ENCODE measurements at places on chromosomes 6 and 20. TPM values are rescaled to one million over a fixed set of nuclear protein-coding genes. Genes with fewer than 3 reads are reported as not detected.

ECT2L gene
- total RNA-seq = not detected

GRCh38 chr6:32168807-32169591 is 4.6 kb downstream of the EGFL8 start:
- no peak overlapping the region for H3K4me3 ChIP-seq
- no peak overlapping the region for H3K27ac ChIP-seq
- peaks cover 25% of the 10 kb centered on the region for H3K36me3 ChIP-seq

DNA sequence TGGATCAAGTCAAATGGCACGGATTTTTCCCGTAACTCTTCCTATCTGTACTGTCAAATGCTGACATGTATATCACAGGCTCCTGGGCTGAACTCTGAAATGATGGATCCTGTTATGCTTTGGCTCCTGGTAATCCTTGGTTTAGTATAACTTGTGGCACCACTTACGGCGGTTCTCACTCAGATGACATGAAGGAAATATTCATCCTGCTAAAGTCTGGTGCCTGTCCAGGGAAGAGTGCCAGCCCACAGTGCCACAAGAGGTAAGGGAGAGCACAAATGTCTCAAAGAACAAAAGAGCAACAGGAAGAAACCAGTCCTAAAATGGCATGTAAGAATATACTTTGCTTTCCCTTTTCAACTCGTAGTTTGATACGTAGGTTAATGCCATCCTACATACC is 93.1 kb upstream of the TAB2 start:
- H3K27ac ChIP-seq = no peak overlapping the region
- H3K4me1 ChIP-seq = no peaks in the 10 kb centered on the region
- no peaks in the 10 kb centered on the region for H3K27me3 ChIP-seq

- H3K27ac ChIP-seq = no peak overlapping the region
- H3K27me3 ChIP-seq = no peaks in the 10 kb centered on the region
- no peak overlapping the region for H3K4me3 ChIP-seq
- peaks cover 13% of the 10 kb centered on the region for H3K4me1 ChIP-seq
- H3K36me3 ChIP-seq = peaks cover 2% of the 10 kb centered on the region
Measured at GRCh38 chr20:32411955-32412706, 54.0 kb downstream of the ASXL1 start.

GRCh38 chr6:157718503-157719187 is 104.4 kb upstream of the SNX9 start:
- H3K27ac ChIP-seq = no peak overlapping the region
- no peak overlapping the region for H3K4me3 ChIP-seq
- no peaks in the 10 kb centered on the region for H3K36me3 ChIP-seq

DNA sequence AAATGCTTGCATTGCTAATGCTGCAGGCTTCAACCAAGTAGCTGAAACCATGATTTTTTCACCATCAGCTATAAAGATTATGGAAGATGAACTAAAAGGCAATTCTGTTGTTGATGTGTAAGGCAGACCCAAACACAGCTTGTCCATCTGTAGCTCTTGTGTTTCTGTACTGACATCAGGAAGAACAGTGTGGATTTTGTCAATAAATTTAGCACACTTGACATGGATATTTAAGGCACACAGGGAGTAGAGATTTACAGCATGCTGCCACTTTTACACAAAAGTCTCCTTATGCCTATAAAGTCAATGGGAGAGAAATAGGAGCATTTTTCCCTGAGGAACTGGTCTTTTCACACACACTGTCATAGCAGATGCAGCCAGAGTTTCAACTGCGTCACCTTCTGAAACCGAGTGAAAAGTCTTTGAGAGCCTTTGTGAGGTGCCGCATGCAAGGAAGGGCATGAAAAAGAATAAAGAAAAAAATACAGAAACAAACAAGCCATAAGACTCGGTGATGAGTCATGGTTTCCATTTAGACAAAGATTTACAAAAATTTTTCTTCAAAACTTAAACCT is 261.4 kb upstream of the TFAP2D start:
- no peaks in the 10 kb centered on the region for H3K4me1 ChIP-seq
- no peaks in the 10 kb centered on the region for H3K27me3 ChIP-seq
- DNase-seq = no peak
- no peak overlapping the region for H3K4me3 ChIP-seq
- H3K27ac ChIP-seq = no peak overlapping the region

Data from natural killer cell (primary cell).